ENCODE measurements at places on chromosomes 12 and 14.
A peak's percentile ranks its signal among the peaks of the same experiment; 100 is the strongest.

- peak; percentile 47 for DNase-seq
Measured at GRCh38 chr12:102816816-102817434, 100.1 kb downstream of the PAH start.

GRCh38 chr14:70871863-70872677 is 35.2 kb upstream of the PCNX1 start:
- peak; percentile 1 for DNase-seq

GRCh38 chr12:29547151-29547632 is 49.7 kb upstream of the OVCH1 start:
- DNase-seq: no peak

- no peak for DNase-seq
Measured at GRCh38 chr12:122106843-122107242, 28.3 kb downstream of the MLXIP start.

DNA sequence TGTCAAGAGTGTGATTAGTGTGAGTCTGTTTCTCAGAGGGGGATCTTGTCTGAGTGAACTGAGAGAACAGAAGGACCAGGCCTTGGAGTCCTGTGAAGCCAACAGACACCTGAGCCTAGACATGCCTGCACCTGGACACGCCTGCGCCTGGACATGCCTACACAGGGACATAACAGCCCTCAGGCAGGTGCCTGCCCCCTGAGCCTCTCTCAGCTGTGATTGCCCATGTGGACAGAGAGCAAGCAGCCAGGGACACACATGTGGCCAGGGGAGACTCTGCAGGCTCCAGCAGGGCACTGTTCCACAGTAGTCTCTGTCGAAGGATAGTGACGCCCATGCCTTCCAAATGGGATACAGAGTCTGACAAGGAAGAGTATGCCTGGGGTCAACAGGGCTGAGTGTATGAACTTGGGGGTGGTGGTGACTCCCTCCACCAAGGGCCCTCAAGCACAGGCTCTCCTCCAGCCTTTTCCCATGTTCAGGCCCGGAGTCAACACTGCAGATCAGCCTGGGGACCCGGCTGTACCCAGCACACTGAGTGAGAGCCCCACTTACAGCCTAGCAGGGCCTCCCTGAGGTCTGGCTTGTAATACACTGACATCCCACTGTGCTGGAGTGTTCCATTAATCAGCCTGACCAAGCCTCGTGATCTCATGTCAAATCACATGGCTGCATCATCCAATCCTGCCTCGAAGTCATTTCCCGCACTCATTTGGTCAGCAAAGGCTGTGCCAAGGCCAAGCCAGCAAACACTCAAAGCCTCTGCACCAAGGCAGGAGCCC is 173.0 kb downstream of the CALM1 start:
- no peak for DNase-seq

DNA sequence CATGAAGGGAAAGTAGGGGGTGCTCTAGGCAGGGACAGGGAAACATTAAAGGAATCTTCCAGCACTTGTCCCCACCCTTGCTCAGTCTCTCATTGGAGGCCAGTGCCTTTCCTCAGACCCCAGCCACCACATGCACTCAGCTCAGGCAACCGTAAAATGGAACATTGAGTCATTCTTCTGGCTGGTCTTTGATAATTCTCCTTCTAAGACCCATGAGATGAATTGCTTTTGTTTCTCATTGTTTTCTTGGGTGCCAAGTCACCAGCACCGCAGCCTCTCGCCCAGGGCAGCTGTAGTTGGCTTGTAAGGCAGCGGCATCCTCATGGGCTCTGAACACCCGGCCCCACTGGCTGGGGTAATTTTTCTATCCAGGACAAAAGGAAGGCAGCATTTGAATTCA is 108.2 kb downstream of the PHETA1 start:
- no peak for DNase-seq

Data from NAMALWA (cell line).